NCI-H1105 treated with DMSO at 0.1 percent for 48 hours (cell line): ENCODE measurements at places on chromosomes 16 and 17.

- DNase-seq: peak; percentile 31
Observed at GRCh38 chr16:71894229-71894920, 956 bp upstream of the IST1 start.

DNA sequence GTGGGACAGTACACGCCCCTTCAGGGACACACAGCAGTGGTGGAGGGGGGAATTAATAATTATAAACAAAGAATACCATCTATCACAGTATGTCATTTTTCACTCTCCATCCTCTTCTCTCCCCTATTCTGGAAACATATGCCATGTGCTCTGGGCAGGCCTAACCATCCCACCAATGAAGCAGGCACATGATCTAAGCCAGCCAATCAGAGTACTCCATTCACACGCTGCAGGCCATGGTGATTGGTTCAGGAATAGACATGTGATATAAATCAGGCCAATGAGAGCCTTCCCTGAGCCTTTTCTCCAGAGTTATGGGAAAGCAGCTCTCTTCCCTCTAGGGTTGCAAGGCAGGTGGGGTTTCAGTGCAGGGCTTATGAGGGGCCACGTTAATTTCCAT, 36.5 kb downstream of the GSG1L start:
- no peak for DNase-seq

DNA sequence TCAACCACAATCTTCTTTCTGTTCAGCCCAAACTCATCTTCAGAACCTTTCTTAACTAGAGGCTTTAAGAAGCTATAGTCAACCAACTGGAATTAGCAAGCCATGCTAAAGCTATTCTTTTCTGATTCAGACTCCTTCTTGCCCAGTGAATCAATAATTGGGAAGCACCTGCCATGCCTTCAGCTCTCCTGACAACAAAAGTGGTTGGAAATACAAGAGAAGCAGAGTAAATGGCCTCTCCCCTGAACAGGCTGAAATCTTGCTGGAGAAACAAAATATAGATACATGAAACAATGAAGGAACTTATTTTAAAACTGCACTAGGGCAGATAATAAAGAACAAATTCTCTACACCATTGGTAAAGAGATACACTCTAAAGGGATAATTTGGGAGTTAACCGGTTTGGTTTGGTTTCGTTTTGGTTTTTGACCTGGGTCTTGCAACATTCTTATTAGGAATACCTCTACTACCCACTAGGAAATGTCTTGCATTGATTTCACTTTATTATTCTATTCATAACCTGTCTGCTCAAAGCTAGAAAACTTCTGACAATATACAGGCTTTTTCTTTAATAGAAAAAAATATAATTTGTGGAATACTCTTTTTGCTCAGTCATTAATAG, 173.6 kb upstream of the DYNLRB2 start:
- DNase-seq: no peak

GRCh38 chr16:66220702-66221101, 145.8 kb upstream of the CDH5 start:
- no peak for DNase-seq

- no peak for DNase-seq
Observed at GRCh38 chr16:21088143-21088542, 62.5 kb downstream of the DNAH3 start.

DNA sequence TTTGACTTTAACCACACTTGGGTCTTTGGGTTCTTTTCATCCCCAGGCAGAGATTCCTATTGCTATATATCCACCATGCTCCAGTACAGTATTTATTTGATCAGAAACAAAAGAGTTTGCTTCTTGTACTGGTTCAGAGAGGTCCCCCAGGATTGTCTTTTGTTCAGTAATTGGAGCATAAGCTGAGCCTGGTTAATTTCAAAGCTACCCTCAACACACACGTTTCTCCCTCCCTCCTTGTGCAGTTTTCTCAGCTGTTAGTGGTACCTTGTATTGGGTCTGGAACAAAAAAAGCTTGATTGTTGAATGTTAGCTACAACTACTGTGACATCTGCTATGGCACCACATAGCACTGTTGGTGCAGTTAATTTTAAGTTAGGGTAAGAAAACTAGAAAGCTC, 50.0 kb downstream of the NUP93 start:
- no peak for DNase-seq

DNA sequence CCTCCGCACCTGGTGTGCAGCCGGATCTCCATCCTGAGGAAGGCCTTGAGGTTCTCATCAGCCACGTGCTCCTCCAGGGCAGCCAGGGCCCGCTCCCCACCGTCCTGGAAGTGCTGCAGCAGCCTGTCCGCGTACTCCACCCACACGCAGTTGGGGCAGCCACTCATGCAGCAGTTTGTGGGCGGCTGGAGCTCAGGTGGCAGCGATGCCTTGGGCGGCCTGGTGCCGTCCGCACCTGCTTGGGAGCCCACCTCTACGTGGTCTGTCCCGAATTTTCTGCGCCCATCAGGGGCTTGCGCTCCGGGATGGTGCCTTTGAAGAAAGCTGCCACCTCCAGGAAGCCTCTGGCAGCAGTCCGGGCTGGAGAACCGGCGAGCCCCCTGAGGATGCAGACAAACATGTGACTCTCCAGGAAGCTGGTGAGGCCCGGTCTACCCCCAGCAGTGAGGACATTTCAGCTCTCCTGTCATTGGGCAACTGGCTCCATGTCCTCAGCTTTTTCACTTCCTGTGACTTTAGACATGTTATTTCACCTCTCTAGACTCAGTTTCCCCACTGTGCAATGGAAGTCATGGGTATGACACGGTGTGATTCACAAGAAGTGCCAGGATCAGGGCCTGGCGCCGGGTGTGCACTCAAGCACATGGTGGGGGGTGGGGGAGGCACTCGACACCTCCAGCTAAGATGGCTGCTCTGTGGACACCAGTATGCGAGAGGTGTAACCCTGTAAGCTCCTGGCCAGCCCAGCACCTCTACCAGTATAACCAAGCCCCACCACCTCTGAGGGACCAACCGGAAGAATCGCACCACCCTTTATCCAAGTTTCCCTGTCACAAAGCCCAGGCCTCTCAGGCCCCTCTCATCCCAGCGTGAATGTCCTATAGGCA, 957 bp downstream of the OXLD1 start:
- DNase-seq: no peak

DNA sequence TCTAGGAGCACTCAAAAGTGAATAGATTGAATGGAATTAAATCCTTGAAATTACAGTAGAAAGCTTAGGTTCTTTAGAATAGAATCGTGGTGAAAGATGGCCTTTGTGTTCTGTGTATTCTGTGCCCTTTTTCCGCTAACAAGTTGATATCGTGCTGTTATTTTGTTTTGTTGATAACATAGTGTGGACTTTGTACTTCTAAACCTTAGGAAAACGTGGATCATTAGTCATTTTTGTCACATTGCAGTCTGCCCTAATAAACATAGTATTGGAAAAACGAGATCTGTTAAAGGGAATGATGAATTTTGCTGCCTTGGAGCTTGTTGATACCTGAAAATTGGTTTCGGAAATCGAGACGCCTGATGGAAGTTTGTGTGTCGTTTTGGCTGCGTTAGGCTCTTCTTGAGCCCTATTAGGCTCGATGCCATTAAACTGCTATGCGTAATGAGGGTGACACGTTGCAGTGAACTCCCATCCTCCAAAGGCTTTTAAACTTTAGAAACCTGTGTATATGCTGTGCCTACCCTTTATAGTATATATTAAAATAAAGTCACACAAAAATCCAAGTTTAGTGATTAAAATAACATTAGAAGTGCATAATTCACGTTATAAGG, 145.7 kb downstream of the PRKCA start:
- DNase-seq: no peak

DNA sequence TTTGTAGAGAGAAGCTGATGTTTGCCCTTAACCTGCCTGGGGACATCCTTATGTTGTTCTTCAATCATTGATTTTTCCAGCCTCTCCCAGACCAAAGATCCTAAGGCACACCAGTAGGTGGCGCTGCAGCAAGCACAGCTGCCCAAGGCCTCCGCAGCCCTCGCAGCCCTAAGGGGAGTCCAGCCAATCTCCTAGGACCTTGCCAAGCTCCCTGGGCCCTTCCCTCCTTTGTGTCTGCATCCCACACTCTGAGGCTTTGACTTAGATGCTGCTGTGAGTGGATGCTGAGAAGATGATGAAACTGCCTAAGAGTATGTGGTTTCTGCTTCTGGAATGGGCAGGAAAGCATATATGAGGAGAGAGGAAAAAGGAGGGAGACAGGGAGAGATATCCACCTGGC, 47.1 kb downstream of the SPACA3 start:
- DNase-seq: peak; percentile 20

- no peak for DNase-seq
Observed at GRCh38 chr17:55641676-55642081, 81.0 kb downstream of the TMEM100 start.

DNA sequence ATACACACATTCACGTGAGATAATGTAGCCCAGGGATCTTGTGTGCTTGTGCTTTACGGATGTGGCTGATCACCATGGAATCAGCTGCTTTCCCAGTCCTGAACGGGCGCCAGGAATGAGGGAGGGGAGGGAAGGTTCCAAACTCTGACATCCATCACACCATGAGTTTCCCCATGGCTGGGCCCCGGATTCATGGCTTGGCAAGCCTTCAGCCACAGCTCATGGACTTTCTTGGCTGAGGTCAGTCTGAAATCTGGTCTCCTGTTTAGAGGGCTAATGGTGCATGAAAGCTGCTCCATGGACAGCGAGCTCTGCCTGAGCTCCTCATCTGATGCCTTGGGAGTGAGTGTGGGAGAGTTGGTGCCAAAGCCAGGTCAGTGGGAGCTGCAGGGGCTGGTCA, 767.6 kb upstream of the EEF2KMT start:
- no peak for DNase-seq

- no peak for DNase-seq
Observed at GRCh38 chr16:68401871-68402747, 46.2 kb downstream of the SMPD3 start.

- DNase-seq: peak; percentile 26
Observed at GRCh38 chr17:7651665-7652387, 1.1 kb downstream of the ATP1B2 start.

DNA sequence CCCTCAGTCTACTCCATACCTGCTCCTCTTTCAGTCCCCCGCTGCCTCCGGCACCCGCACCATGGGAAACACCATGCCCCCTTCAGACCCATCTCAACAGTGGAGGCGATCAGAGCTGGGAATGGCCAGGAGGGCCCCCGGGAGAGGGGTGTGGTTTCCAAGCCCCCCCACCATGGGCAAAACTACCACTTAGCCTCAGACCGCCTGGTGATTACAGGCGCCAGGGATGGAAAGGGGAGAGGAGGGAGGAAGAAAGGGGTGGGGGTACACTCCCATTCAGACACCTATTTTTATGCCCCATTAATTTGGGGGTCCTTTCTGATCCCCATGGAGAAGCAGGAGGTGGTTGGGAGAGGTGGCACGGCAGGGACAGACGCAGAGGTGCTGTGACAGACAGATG, at the start of gene C17orf114:
Gene C17orf114 (minus strand): TSS at position 101 of the 400 bp plus-strand sequence.
- DNase-seq: no peak

DNA sequence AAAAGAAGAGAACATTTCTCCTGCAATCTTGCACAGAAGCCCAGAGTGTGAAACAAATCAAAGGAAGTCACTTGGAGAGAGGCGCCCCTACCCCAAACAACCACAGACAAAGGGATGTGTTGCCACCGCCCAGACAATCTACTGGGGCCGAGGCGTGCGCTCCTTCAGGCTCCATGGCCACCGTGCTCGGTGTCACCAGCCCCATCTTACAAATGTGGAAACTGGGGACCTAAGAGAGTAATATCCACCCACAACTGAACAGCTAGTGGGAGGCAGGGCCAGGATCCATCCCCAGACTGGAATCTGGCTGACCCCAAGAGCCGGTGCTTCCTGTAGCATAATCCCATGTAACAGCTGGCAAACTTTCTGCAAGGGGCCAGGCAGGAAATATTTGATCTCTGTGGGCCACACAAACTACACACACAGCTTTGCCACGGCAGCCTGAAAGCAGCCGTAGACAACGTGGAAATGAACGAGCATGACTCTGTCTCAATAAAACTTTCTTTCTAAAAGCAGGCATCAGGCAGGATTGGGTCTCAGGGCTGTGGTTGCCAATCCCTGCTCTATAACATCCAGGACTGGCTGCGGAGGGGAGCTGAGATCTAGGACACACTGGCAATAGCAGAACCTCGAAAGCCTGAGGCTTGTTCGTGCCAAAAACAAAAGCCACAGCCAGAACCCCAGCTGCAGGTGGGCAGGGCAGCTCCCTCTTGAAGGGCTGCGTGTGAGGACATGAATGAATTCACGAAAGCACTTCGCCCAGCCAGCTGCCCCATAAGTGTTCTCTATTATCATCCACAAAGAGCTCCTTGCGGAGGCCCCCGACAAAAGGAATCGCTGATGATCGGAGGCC, 26.6 kb upstream of the GINS2 start:
- DNase-seq: peak; percentile 94

GRCh38 chr17:79936641-79937381, 97.6 kb upstream of the CBX4 start:
- no peak for DNase-seq

- peak; percentile 55 for DNase-seq
Observed at GRCh38 chr17:77356109-77356689, 215.4 kb downstream of the SEC14L1 start.

GRCh38 chr16:66335704-66336329, 30.7 kb upstream of the CDH5 start:
- DNase-seq: peak; percentile 92

DNA sequence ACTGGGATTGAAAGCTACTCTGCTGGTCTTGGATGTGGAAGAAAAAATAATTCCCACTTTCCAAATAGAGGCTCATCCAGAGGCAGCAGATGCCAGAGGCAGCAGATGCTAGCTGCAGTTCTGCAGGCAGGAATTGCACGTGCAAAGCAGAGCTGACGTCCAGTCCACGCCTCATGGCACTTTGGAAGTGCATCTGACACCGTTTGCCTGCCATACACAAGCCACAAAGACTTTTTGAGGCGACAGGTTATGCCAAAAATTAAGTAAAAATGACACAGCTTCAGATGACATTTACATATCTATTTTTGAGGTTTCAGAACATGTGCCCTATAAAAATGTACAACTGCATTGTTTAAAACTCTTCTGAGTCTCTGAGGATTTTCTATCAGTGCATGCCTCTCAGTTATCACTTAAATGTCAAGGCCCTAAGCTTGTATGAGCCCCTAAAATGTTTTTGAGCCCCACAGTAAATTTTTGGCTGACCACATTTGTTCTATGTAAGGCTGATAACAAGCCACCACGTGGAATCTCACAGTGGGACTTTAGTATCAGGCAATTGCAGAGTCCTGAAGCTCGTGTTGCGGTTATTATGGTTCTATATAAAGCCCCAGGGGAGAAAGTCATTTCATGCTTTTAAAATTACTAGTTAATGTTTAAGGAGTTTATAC, 239.2 kb downstream of the PRKCA start:
- DNase-seq: no peak

- DNase-seq: peak; percentile 4
Observed at GRCh38 chr17:38333635-38334295, 10.0 kb downstream of the GPR179 start.

GRCh38 chr16:56289862-56290261, 98.6 kb downstream of the GNAO1 start:
- no peak for DNase-seq
